ENCODE measurements at places on chromosomes 6 and 20.

GRCh38 chr20:910870-911770, 5.0 kb downstream of the ANGPT4 start:
- no peak for DNase-seq

GRCh38 chr6:52577778-52578463, 1.1 kb upstream of the TRAM2 start:
- DNase-seq, result no peak

- no peak for DNase-seq
These were observed 22.7 kb downstream of the COL11A2 start for GRCh38 chr6:33169291-33170175.

DNA sequence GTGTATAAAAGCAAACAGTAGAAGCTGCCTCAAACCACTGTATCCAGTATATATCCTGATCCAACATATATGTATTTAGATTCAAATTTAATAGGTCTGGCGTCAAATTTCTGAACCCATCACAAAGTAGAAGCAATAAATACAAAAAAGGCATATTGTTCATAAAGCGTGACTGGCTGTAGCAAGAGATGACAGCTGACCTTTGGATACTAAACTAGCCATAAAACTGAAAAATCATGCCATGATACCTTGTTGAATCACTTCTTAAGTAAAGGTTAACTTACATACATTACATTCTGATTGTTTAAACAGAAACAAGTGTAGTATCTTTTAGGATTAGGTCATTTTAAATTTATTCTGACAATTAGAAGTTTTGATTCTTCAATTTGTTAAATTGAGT, 372.0 kb upstream of the FLRT3 start:
- DNase-seq, result no peak

GRCh38 chr6:158067436-158068015, 85.9 kb downstream of the SYNJ2 start:
- no peak for DNase-seq

GRCh38 chr6:7042056-7042653, 65.6 kb upstream of the RREB1 start:
- no peak for DNase-seq

Data from progenitor cell of endocrine pancreas (in vitro differentiated cells).